ENCODE measurements at places on chromosomes 3 and 15. TPM values are rescaled to one million over a fixed set of nuclear protein-coding genes. Genes with fewer than 3 reads are reported as not detected.

The TP63 gene
- 0.09 TPM for total RNA-seq

The TBL1XR1 gene
- total RNA-seq = 240 TPM

The TMEM158 gene
- 19.7 TPM for total RNA-seq

The PCSK6 gene
- 0.09 TPM for total RNA-seq

The TMEM212 gene
- not detected for total RNA-seq

The GUCA1C gene
- total RNA-seq = not detected

The IL5RA gene
- under 0.01 TPM for total RNA-seq

The LRTM1 gene
- total RNA-seq = not detected

The AGTR1 gene
- total RNA-seq = 2.5 TPM

The CDC25A gene
- 0.94 TPM for total RNA-seq

The TPRG1 gene
- 0.32 TPM for total RNA-seq

The CCDC54 gene
- not detected for total RNA-seq

The GREM1 gene
- total RNA-seq = 213 TPM

The SMCO1 gene
- not detected for total RNA-seq

The HTR3E gene
- not detected for total RNA-seq

The A4GNT gene
- not detected for total RNA-seq

The HESX1 gene
- 0.79 TPM for total RNA-seq

The FOXL2NB gene
- total RNA-seq = not detected

The NDN gene
- total RNA-seq = 36.9 TPM

The ALPK3 gene
- 0.17 TPM for total RNA-seq

The CELSR3 gene
- total RNA-seq = 1.1 TPM

The ZSCAN2 gene
- total RNA-seq = 10.9 TPM

The TICRR gene
- 0.32 TPM for total RNA-seq

The MESP2 gene
- total RNA-seq = 1.9 TPM

The RNF13 gene
- 60.8 TPM for total RNA-seq
